Esophagus squamous epithelium (tissue), 5 donors: ENCODE measurements at places on chromosomes 1 and 21.

DNA sequence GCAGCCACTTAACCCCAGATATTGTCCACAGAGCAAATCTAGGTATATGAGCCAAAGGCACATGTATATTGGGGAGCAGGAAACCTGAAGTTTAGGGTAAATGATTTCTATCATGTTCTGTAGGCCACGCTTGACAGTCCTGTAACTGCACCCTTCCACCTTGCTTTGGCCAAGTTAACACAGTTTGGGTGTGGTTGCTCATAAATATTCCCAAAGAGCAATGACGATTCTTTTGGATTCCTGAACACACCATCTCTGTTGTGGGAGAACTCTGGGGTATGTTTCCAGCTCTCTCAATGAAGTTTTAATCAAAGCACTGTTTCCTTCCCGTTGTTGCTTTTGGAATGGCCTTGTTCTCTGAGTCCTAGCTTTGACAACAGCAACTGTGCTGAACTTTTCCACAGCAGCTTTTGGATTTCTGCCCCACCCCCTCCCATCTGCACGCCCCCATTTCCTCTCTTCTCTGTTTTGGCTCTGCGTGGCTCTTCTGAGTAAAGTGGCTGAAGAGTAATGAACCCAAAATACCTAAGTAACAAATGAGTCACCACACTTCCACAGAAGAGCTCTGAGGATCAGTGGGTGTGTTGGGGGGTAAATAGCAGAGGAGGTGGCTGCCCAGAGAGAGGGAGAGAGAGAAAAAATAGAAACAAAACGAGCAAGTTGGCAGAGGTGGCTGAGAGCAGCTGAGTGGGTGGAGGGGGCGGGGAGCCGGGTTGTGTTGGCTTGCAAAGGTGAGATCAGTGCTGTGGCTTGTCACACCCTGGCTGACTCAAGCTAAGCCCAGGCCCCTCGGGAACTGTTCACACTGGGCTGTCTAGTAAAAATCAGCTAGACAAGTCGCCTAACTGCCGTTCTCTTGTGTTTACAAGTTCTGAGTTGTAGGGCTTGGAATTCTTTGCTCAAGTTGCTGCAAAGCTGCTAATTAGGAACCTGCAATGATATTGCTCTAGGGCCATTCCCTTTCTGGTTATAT is 26.9 kb upstream of the RAP1A start:
- peak; percentile 9 for DNase-seq

- DNase-seq = no peak
Observed at GRCh38 chr1:29708796-29709703, 472.7 kb downstream of the PTPRU start.

DNA sequence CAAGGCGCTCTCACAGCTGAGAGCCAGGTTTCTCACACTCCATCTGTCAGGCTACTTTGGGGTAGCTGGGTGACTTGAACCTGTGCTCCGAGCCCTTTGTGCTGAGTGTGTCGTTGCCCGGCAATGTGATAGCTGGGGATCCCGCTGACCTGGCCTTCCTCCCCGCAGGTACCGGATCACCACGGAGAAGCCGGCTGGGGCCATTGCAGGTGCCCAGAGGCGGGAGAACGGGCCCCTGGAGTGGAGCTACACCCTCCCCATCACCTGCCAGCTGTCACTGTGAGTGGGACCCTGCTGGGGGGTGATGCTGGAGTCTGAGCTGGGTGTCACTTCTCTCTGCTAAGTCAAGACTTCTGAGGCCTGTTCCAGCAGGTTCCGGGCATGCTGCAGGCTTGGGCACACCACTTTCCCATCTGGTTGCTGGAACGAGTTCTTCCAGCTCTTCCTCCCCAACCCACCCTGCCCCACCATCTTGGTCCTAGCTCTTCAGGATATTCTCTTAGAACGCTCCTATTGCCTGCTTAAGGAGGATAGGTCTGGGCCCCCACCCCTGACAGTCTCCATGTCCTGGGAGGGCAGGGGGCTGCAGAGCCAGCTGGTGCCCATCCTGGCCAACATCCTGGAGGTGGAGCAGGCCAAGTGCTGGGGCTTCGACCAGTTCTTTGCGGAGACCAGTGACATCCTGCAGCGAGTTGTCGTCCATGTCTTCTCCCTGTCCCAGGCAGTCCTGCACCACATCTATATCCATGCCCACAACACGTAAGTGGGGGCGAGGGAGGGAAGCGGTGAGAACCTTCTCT is 7.5 kb downstream of the IKBKE start:
- no peak for DNase-seq

GRCh38 chr1:151273924-151274466 is 8.1 kb upstream of the ZNF687 start:
- no peak for DNase-seq

- DNase-seq = no peak
Observed at GRCh38 chr1:52122384-52122783, 19.5 kb upstream of the ZFYVE9 start.

GRCh38 chr1:11858968-11859871 is 475 bp upstream of the NPPB start:
- DNase-seq = no peak

GRCh38 chr1:10211805-10212410 is 1.5 kb downstream of the KIF1B start:
- DNase-seq = no peak

- DNase-seq = no peak
Observed at GRCh38 chr1:233282582-233282886, 13.0 kb downstream of the PCNX2 start.

DNA sequence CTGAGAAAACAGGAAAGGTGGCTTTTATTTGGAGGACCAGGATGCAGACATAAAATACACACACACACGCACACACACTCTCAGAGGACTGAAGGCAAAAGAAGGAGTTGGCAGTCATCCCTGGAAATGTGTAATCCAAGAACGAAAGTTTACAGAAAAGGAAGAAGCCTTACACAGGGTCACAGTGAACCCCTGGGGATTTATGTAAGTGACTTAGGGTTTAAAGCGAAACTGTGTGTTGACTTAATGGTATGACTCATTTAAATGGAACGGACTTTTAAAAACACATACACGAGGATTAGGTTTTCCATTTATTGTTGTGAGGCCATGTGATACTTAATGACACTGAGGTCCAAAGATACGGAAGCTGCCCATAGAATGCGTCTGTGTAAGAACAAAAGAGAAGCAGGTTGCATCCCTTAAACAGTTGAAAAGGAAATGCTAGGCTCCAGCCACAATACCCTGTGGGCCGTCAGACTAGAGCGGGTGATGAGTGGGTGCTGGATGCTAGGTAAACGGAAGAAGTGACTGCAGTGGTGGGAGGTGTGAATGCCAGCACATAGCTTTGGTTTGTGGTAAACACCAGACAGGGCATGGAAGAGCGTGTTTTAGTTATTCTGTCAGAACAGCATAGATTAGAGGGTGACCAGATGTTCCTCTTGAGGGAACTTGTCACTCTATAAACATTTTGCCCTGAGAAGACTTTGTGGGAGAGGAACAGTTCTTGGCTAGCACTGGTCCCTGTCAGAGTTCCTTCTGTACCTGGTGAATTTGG is 21.6 kb upstream of the BCL10 start:
- no peak for DNase-seq

- no peak for DNase-seq
Observed at GRCh38 chr1:204206121-204206520, 7.7 kb downstream of the GOLT1A start.

DNA sequence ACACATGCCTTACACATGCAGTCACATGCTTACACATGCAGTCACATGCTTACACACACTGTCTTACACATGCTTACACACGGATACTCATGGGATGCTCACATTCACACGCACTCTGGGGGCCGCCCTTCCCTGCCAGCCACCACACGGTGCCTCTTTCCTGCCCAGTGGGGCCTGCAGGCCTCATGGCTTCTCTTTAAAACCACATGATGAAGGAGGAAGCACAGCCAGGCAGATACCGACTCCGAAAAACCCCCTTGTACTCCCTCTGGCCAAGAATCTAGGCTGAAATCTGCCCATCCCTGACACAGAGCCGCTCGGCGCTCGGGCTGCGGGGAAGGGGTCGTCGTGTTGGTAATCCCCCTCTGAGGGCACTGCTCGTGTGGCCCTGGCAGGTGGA is 113.0 kb downstream of the PRDM16 start:
- DNase-seq = no peak

DNA sequence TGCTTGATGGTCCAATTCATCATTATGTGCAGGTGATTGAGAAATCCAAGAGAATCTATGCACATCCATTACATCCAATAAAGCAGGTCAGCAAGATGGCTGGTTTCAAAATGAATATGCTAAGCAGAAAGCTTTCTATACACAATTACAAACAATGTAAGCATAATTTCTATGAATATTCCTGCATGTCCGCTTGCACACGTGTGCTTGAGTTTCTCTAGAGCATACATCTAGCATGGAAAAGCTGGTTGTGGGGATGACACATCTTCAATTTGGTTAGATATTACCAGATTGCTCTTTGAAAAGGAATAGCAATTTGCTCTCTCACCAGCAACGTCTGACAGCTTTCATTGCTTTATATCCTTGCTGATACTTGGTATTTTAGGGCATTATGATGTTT is 160.4 kb upstream of the HMGB4 start:
- DNase-seq = no peak

GRCh38 chr1:184033711-184034167 is 3.8 kb downstream of the COLGALT2 start:
- DNase-seq = no peak

DNA sequence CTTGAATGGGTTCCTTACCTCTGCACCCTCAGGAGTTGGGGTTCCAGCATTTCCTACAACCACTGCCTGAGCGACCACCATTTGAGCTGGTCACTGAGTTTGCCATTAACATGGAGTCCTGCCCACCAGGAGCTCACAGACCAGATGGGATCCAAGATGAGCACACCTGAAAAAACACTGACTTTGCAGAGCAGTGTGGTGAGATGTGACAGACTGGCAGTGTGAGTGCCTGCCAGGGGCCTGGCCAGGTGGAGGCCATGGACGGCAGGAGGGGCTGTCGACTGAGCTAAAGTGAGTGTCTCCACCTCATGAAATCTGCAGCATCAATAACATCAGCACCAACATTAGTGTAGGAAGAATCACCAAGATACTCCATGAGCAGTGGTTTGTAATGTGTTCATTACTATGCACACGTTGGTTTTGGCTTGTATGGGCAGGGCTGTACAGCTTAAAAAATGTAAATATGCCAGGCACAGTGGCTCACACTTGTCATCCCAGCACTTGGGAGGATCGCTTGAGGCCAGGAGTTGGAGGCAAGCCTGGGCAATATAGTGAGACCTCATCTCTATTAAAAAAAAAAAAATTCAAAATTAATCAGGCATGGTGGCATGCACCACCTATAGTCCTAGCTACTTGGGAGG is 12.2 kb upstream of the MIXL1 start:
- DNase-seq = no peak

DNA sequence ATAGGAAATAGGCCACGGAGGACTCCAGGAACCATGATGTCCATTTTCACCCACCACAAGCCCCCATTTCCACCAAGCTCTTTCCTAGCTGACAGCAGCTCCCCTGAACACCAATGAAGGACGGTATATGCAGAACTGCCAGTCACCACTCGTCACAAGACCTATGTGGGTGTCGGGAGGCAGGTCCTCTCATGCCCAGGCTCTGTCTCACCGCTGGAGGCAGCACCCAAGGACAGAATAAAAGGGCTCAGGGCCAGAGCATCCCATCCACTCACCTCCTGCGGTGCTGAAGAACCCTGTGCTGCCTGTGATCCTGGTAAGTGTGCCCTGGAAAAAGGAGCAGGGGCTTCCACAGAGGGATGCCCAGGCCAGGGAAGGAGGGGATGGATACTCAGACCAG is at the start of gene LCE1F:
TSS of gene LCE1F (plus strand) at position 266 of the 400 bp plus-strand sequence. CDS start 1,232 bp downstream, outside the sequence.
- DNase-seq = no peak

DNA sequence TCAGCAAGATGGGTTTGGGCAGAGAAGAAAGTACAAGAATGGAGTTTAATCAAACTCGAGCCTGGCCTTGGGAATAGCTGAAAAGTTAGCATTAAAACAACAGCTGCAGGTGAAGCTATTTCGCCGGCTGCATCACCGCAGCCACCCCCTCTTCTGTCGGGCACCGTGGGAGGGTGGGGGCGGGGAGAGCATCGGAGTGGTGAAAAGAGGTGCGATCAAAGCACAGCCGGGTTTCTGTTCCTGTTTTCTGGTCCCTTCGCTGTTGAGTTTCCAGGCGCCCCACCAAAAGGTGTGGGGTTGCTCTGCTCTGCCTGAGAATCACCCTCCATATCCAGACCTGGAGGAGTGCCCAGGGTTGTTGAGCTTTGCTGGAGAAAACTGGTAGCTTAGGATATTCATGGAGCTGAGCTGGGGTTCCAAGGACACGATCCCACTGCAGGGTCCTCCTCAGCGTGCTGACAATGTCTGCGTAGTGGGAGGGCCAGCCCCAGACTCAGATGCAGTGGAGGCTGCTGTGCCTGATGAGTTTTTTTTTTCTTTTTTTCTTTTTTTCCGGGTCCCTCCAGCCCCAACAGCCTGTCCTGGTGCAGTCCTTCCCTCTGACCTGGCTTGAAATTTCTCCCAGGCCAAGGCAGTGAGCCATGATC is 127.5 kb upstream of the C1orf174 start:
- DNase-seq = no peak
